RWPE1 (cell line): ENCODE measurements at places on chromosomes 6 and 20.

DNA sequence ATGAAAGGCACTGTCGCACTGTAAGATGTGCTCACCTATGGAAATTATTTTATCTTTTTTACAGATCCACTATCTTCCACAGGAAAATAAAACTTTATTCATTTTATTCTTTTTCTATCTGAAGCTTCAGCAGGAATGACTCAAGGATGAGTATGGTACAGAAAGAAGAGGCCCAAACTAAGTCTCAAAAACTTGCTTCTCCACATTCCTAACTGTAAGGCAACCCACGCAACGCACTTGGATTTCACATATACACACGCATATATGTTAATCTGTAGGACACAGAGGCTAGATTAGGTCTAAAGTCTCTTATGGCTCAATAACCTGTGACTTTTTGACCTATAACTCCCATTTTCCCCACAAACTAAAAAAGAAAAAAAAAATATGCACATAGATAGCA, 81.9 kb downstream of the RALGAPA2 start:
- DNase-seq, result peak; percentile 51

- peak; percentile 80 for DNase-seq
Measured at GRCh38 chr20:23257848-23258746, 92.5 kb upstream of the NXT1 start.

- DNase-seq, result no peak
Measured at GRCh38 chr6:145199961-145200360, 535.4 kb downstream of the EPM2A start.

- no peak for DNase-seq
Measured at GRCh38 chr6:14727494-14728395, 518.1 kb upstream of the JARID2 start.

GRCh38 chr20:59933296-59933848, at the start of gene SYCP2:
Gene SYCP2 (minus strand): TSS chr20:59933637. CDS start chr20:59922413, 11,224 bp downstream.
- DNase-seq, result peak; percentile 92

GRCh38 chr20:25283221-25283951, 35.5 kb downstream of the PYGB start:
- DNase-seq, result no peak

- DNase-seq, result no peak
Measured at GRCh38 chr6:17336425-17336824, 55.3 kb downstream of the RBM24 start.

- no peak for DNase-seq
Measured at GRCh38 chr6:12963567-12963966, 247.0 kb downstream of the PHACTR1 start.

DNA sequence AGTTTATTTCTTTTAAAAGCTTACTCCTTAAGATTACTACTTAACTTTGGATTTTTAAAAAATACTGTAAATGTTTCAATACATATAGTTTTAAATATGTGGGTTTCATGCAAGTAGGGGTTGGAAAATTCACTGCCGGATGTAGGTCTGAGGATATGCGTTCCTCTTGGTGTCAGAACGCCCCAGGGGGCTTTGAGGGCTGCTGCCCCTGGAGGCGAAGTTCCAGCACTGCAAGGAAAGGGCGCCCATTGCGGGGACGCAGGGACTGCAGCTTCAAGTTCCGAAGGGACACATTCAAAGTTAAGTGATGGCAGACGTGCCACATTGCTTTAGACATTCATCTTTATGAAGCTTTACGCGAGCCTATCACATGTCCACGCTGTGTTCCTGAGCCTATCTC, 152.9 kb downstream of the SOD2 start:
- no peak for DNase-seq

GRCh38 chr6:139597771-139598755, 223.6 kb upstream of the CITED2 start:
- peak; percentile 45 for DNase-seq

GRCh38 chr6:44668976-44669934, 281.7 kb downstream of the CDC5L start:
- DNase-seq, result no peak

- no peak for DNase-seq
Measured at GRCh38 chr20:21083825-21084325, 22.3 kb downstream of the LINC00237 start.

DNA sequence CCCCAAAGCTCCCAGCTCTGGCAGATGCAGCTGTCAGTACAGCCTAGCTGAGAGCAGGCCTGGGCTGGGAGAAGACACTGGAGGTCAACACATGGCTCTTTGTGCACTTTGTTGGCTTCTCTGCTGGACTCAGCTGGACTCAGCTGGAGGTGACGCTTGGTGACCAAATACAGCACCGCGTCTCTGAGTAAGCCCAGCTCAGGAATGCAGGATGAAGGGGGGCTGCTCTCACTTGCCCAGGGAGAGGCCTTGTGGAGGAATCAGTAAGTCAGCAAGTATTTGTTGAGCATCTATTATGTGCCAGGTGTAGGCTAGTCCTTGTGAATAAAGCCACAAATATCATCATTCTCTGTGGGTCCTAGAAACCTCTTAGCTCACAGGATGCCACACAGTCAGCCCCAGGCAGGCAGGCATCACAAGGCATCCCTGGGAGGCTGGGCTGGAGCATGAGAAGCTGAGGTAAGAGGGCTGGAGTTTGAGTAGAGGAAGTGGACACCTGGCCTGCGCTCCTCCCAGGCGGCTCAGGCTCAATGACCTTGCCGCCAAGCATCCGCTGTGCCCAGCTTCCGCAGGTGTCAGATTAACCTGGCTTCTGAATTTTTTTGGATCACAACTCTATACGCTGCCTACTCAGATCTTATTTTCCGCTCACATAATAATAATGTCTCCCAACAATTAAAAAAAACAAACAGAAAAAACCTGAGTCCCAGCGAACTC, 95.4 kb downstream of the TMEM170B start:
- no peak for DNase-seq
